ENCODE measurements at places on chromosomes 1 and 21.

GRCh38 chr1:31524186-31524901 is 52.0 kb upstream of the TINAGL1 start:
- DNase-seq = no peak

DNA sequence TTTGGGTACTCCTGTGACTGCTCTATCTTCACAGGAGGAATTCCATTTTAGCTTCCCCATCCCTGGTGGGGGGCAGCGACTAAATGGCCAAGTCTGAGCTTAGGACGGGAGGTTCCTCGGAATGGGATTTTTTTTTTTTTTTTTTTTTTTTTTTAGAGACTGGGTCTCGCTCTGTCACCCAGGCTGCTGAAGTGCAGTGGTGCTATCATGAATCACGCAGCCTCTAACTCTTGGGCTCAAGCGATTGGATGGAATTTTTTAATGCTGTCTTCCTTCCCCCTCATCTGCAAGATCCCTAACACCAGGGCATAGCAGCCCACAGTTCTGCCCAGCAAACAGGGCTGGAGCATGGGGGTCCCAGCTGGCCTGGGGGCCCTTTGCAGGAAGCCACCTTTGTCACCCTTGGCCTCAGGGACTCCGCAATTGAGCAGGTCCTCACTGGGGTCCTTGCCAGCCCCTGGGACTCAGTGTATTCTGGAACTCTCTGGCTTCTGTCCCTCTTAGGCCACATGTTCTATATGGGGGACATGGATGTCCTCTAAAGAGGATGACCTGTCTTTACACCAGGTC is 13.1 kb upstream of the EDN2 start:
- no peak for DNase-seq

- no peak for DNase-seq
Measured at GRCh38 chr1:226506021-226506420, 42.5 kb upstream of the STUM start.

- peak; percentile 43 for DNase-seq
Measured at GRCh38 chr1:7705048-7705907, 65.8 kb upstream of the VAMP3 start.

DNA sequence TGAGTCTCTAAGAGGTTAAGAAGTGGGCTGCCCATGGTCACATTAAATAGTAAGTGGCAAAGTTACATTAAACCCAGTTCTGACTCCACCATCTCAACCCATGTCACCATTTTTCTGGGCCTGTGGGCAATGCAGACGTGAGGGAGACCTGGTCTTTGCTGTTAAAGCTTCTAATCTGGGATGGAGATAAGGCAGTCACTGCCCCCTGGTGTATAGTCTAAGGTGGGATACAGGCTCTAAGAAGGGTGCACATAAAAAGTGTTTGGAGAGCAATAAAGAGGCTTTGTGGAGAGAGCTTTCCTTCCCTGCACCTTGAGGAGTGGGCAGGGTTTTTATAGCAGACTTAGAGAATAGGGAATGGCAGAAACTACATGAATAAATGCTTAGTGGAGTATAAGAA is 141.3 kb downstream of the ROR1 start:
- DNase-seq = no peak

DNA sequence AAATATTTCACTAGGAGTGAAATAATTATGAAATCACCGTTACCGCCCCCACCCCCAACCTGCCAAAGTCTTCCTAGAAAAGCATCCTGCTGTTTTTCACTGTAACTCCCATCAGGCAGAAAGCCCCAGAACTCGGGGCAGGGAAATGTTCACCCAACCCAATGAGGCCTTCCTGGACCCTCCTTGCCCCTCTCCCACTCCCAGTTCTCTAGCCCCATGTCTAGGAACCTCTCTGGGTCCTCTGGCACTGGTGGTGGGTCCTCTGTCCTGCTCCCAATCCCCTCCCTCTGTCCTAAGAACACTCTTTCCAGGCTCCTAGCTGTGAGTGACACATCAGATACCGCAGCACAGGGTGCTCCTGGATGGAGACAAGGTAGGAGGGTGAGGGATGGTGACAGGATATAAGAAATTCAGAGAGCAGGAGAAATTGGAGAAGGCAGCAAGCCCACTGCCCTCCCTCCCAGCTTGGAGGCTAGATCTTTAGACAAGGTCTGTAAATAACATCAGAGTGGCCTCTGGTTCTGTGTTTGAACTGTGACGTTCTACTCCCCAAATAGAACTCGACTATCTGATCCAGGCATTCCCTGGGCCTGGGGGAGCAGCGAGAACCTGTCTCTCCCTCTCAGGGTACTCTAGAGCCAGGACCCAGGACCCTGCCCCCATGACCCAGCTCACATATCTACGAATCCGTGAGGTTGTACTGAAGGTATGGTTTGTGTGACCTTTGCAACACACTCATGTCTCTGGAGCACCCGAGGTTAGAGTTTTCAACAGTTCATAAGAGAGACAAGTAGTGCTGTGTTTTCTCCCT is 23.3 kb upstream of the BTG2 start:
- no peak for DNase-seq

GRCh38 chr1:108117945-108118902 is 81.9 kb downstream of the SLC25A24 start:
- DNase-seq = no peak

- DNase-seq = no peak
Measured at GRCh38 chr1:244216836-244217235, 165.8 kb downstream of the ZBTB18 start.

DNA sequence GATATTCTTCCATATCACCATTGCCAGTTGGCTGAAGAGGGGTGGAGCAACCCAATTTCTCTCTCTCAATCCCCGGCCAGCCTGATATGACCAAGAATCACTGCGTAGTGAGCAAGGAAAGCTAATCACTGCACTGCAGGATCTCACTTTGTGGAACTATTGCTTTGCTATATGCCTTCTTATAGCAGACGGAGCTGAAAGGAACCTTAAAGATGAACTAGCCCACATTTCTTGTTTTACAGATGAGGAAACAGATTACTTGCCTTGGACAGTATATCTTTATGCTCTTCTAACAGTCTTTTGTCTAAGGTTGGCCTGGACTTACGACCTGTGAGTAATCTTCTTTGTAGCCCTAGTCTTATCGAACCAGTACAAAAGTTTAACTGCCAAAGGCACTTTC is 7.6 kb downstream of the APOBEC4 start:
- DNase-seq = no peak

DNA sequence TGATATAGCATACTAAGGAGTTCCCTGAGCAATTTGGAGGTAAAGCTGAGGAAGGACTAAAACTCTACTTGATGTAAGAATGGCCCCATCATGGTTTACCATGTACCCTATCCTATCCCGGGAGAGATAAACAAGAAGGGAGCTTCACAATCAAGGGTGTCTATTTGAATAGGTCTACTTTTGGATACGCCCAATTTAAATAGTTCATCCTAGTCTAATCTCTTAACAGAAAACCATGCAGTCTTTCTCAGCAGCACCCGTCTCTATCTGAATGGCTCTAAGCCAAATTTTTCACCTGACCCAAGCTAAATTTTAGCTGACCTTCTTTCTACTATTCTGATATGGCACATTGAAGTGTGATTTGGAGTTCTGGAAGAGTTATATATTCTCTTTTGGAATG is 122.0 kb downstream of the TNNI3K start:
- no peak for DNase-seq

GRCh38 chr1:200888349-200888838 is 6.3 kb upstream of the INAVA start:
- DNase-seq = peak; percentile 43
